Retinal pigment epithelial cell (primary cell): ENCODE measurements at places on chromosomes 6 and 20.

- no peak for DNase-seq
Measured at GRCh38 chr6:139027620-139028182, 844 bp upstream of the ABRACL start.

GRCh38 chr6:157271911-157272310 is 51.4 kb downstream of the TMEM242 start:
- no peak for DNase-seq

DNA sequence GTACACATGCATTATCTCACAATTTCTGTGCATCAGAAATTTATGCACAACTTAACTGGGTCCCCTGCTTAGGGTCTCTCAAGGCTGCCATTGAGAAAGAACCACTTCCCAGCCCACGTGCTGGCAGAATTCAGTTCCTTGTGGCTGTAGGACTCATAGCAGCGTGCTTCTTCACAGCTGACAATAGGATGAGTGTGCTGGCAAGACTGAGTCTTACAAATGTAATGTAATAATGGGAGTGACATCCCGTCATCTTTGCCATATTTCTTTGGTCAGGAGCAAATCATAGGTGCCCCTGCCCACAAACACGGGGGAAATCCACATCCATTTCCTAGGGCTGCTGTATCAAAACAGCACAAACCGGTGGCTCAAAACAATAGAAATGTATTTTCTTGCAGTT is 77.4 kb downstream of the FIG4 start:
- DNase-seq = no peak

GRCh38 chr20:63024573-63025392 is 18.0 kb upstream of the BHLHE23 start:
- DNase-seq = no peak

GRCh38 chr6:39666706-39667489 is 58.3 kb downstream of the KIF6 start:
- DNase-seq = peak; percentile 49

DNA sequence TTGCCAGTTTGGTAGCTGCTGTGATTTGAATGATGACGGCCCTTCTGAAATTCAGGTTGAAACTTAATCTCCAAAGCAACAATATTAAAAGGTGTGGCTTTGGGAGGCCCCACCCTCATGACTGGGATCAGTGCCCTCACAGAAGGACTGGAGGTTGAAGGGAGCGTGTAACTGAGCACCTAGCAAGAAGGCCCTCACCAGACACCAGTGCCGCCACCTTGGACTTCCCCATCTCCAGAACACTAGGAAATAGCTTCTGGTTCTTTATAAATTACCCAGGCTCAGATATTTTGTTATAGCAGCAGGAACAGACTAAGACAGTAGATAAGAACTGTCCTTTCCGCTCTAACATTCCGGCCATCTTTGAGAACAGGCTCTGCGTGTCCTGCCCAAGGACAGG is 243.1 kb downstream of the DLL1 start:
- no peak for DNase-seq

GRCh38 chr6:20455251-20455940 is 53.7 kb downstream of the E2F3 start:
- DNase-seq = no peak

GRCh38 chr6:158640519-158640918 is 4.0 kb downstream of the DYNLT1 start:
- no peak for DNase-seq

- DNase-seq = no peak
Measured at GRCh38 chr6:44284867-44285266, 14.6 kb downstream of the TMEM151B start.

- DNase-seq = no peak
Measured at GRCh38 chr6:16894301-16894700, 133.0 kb upstream of the ATXN1 start.
